ENCODE measurements at places on chromosomes 16 and 17.

DNA sequence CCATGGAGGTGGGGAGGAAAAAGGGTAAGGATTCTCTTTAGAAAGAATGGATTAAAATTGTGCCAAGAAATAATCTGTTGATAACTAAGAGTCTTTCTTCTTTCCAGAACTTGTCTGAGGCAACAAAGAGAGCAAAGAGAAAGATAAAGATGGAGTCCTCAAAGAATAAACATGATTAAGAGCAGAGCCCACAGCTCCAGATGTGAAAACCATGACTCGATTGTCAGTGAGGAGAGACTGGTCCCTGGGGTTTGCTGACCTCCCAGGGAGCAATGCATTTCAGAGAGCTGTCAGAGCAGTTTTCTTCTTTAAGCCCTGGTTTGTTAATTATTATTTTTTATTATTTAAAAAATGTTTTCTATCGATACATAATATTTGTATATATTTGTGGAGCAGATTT, 74.6 kb downstream of the TMEM100 start:
- no peak for ATAC-seq

- no peak for ATAC-seq
These were observed 81.7 kb upstream of the MSI2 start for GRCh38 chr17:57174591-57174990.

GRCh38 chr17:27808628-27809027, 8.3 kb upstream of the NOS2 start:
- ATAC-seq, result peak; percentile 18

GRCh38 chr17:44935116-44935515, 12.5 kb downstream of the KIF18B start:
- ATAC-seq, result no peak

DNA sequence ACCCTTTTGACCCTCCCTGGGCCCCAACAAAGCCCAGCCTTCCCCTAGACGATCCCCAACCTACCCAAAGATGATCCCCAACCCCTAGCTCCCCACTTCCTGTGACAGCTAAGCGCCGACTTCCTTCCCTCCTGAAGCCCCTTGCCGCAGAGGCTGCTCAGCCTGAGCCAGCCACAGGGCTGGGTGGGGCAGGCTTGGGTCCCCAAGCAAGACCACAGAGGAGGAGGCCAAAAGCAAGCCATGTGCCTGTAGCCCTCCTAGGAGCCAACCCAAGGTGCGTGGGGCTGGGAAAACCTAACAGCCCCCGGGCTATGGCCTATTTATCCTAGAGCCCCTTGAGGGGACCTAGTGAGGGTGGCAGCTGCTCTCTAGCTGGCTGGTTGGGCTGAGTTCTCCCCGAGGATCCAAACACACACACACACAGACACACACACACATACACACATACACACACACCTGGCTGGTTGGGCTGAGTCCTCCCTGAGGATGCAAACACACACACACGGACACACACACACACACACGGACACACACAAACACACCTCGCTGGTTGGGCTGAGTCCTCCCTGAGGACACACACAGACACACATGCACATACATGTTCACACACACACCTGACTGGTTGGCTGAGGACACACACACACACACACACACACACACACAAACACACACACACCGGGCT, 4.8 kb downstream of the ARRB2 start:
- no peak for ATAC-seq

DNA sequence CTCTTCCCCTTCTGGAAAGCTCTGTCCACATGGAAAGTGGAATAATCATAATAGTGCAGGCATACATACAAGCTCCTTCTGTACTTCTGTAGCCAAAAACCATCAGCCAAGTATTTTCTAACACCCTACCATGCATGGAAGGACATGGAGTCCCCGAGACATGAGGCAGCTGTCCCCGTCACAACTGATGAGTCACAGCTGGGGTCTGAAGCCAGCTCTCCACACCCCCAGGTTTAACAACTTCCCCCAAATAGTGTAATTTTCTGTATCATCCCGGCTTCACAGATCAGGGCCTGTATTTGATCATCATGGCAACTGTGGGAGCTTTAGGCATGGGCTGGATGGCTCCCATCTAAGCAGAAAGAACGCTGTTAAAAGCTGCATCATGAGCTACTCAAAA, 16.6 kb downstream of the C16orf96 start:
- no peak for ATAC-seq

All from activated T-helper 17 cell treated with anti-CD3 and anti-CD28 coated beads, Interleukin-2, amount 50 U/mL, for 72 hours (primary cell).